Activated T-helper 9 cell treated with anti-CD3 and anti-CD28 coated beads, Interleukin-2, amount 50 U/mL, for 16 hours (primary cell): ENCODE measurements at places on chromosomes 2 and 18.

DNA sequence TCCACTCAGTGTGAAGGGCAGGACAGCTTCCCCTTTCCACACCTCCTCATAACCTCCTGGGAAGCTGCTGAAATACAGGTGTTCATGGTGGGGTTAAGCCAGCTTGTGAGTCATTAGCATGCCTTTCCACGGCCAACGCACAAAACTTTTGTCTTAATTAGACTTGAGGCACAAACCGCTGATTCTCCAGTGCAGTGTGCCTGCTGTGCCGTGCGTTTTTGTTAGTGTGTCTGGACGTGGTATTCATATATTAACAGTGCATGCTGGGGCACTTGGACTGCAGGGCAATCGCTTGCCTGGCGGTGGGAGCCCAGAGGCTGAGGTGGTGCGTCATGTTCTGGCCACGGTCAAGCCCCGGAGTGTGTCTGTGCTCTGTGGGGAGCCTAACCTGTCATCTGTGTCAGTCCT is 156.2 kb downstream of the SH3RF3 start:
- DNase-seq, result no peak

- no peak for DNase-seq
These were observed 55.5 kb downstream of the PRELID3A start for GRCh38 chr18:12463191-12463590.

GRCh38 chr18:31610286-31611205 is 18.9 kb downstream of the TTR start:
- DNase-seq, result no peak

DNA sequence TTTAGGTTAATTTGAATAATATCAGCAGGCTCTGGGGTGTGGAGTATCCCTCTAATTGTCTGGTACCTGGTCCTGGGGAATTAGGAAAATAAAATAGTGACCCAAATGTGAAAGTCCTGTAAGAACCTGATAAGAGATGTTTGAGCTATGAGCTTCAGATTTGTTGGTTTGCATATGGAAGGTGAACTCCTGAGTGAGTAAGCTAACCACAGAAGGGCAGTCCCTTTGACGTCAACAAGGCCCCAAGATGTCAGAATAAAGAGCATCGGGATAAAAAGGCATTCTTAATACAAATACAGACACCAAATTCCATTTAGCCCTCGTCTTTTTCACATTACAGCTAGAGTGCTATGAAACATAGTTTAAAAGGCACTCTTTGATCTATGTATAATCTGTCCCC is 1366.3 kb upstream of the TMEFF2 start:
- no peak for DNase-seq

- DNase-seq, result no peak
These were observed 16.4 kb upstream of the GPR55 start for GRCh38 chr2:230941202-230942180.

- no peak for DNase-seq
These were observed 104.0 kb downstream of the COBLL1 start for GRCh38 chr2:164737612-164738081.

DNA sequence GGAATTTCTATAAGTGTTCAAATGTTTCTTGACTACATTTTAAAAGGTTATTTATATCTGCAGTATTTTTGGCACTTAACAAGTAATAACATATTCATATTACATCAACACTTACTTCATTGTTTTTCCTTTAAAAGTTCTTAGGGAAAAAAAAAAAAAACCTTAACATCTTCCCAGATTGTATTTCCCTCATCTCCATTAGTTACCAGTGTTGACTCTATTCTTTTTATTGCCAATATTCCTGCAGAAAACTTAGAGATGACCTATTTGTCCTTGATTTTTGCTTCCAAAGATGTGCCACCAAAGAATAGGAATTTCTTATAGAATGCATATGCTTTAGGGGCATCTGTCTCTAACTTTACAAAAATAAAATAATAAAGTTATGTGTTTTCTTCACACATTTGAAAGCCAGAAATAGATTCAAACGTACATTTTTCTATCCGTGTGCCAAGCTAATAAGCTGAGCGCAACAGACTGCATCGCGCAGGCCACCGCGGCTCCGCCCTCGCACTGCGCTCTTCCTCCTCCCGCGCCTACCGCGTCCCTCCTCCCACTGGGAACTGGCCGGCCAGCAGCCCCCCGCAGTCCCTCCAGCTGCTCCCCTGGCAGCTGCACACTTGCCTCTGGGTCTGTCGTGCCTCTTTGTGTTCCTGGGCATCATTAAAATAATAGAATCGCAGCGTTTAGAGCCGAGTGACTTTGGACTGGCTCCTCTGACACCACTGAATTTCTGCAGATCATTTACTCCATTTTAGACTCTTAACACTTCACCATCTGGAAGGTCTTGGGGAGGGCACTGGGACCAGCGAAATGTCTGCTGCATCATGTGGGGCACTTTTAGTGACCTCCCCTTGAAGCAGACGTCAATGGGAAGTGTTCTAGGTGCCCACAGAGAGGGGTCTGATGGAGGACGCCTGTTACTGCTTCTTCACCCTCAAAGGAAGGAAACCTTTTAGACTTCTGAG is 21.2 kb upstream of the NAB1 start:
- DNase-seq, result no peak
